Esophagus squamous epithelium (tissue), 5 donors: ENCODE measurements at places on chromosomes 4 and X.

DNA sequence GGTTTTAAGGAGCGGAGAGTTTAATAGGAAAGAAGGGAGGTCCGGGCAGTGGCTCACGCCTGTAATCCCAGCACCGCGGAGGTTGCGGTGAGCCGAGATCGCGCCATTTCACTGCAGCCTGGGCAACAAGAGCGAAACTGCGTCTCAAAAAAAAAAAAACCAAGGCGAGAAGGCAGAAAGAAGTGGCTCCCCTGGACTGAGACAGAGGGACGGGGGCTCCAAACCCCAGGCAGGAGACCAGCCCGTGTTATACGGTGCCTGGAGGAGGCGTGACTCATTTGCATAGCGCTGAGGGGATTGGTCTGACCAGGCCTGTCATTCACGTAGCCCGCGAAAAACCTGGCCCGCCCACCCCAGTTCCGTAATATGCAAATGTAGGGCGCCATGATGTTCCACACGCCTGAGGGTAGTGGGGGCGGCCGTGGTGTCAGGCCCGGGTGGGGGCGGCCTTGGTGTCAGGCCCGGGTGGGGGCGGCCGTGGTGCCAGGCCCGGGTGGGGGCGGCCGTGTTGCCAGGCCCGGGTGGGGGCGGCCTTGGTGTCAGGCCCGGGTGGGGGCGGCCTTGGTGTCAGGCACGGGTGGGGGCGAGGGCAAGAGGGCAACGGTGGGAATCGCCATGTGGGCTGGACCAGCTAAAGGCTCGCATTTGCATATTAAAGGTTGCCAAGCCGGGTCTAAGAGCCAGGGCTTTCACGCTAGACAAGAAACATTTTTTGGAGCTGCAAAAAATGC lies 2.1 kb downstream of the PLCXD1 start:
- no peak for DNase-seq

DNA sequence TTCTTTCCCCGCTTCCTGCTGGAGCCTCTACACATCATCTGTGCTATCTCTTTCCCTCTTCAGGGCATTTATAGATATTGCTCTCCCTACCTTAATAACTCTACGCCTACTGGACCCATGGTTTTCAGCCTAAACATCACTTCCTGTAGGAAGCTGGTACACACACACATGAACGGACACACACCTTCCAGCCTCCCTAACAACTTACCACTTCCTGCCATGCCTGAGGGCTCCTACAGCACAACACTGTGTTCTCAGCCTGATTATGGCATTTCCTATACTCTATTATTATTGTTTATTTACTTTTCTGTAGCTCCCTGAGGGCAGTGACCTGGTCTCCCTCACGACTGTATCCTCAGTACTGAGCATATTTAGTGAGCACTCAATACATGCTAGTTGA lies 163.6 kb upstream of the MAP3K15 start:
- DNase-seq: no peak

DNA sequence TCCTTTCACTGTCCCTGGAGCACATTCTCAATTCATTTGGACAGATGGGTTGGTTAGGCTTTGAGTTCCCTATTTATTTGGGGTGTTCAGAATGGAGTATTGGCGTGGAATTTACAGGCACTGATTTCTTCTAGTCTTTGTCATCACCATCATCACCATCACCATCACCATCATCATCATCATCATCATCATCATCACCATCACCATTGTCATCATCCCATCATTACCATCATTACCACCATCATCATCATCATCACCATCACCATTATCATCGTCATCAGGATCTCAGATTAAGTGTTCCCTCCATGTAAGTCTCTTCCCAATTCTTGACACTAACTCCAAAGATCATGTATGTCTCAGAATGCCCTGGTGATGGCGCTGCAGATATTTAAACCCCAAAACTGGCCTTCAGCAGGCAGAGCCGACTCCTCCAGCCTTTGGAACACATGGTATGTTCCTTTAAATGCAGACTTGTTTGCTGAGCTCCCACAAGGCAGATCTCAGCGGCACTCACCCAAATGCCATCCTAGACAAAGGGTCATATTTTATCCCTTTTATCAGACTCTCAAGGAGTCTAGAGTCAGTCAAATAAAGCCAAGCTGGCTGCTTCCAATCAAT lies 19.8 kb upstream of the FAM9A start:
- no peak for DNase-seq

DNA sequence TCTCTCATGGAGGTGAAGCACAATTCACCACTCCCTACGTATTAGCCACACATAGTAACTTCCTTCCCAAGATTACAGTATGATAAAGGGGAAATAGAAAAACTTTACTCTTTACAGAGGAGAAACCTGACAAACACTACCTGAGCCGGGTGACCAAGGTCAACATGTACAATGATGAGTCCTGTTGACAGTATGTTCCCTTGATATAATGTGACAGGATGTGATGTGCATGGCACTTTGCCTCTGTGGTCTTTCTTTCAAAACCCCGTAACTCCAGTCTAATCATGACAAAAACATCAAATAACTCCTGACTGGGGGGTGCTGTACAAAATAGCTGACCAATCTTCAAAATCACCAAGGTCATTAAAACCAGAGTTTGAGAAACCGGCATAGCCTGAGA lies 60.6 kb downstream of the CD99L2 start:
- DNase-seq: no peak

GRCh38 chr4:89737888-89738287 lies 99.1 kb downstream of the SNCA start:
- no peak for DNase-seq

- DNase-seq: no peak
Measured at GRCh38 chr4:3336382-3337356, 43.8 kb downstream of the RGS12 start.

DNA sequence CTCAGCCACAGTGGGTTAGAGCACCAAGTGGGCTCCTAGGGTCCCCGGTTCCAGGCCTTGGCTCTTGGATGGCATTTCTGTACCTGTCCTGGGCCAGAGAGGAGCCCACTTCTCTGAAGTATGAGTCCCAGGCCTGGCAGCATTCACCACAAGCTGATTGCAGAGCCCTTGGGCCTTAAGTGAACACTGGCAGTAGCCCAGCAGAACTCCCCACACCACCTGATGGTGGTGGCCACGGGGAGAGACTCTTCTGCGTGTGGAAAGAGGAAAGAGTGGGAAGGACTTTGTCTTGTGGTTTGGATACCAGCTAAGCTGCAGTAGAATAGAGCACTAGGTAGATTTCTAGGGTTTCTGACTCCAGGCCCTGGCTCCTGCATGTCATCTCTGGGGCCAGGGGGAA lies 104.8 kb downstream of the DLG3 start:
- DNase-seq: no peak

DNA sequence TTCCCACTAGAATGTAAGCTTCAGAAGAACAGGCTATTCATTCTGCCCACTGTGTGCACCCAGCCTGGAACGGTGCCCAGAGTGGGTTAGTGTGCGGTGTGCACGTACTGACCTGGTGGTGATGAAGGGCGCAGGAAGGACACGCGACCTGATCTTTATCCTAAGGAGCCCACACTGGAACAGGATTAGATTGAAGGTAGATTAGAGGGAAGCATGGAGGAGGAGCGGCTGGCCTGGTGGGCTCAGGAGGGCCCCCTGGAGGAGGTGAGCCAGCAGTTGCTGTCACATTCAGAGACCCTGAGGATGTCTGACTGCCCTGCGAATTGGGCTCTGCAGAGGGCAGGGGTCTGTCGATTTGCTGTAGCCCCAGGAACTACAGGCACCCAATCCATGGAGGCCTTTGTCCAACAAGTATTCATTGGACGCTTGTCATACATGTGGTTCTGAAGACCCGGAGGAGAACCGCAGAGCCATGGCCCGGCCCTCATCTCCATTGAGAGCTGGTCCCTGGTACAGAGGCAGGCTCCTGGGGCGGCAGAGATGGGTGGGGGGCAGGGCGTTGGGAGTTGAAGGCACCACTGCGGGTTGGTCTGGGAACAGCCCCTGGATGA lies 73.2 kb downstream of the HTRA3 start:
- no peak for DNase-seq

- no peak for DNase-seq
Measured at GRCh38 chr4:70688795-70689231, 481 bp downstream of the UTP3 start.

DNA sequence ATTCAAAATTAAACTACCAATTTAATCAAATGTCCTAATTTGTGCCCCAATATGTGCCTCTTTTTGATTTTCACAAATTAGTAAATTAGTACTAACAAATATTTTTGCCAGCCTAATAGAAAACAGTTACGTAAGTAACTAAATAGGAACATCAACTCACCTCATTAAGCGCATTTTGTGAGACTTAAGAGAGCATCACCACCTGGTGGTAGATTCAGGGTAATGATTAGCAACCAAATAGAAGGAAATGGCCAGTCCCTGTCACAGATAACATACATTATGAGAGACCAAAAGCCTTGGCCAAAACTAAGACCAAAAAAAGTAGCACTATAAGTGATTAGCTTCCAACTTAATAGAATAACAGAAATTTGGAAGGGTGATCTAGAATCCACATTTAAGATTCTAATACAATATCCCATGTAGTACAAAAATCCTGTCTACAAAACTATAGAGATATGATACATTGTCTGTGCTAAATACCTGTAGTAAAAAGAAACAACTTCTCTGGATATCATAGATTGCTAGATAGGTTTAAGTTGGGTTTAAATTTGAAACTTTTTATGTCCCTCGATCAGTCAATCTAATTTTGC lies 46.7 kb downstream of the C4orf46 start:
- no peak for DNase-seq

DNA sequence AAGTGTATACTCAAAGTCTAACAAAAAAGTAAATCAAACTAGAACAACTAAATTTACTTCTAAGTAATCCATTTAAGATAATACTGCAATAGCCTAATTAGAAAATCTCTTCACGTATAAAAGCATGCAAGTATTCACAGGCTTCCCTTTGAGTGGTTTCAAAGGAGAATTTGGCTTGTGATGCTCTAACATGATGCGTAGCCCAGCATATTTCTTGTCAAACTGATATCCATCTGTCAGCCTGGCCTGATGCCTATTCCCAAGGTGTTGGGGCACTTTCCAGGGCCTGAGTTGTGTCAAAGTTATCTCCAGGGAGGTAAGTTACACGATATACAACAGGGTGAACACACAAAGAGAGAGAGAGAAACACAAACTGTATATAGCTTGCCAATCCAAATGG lies 287.0 kb upstream of the MAGEB18 start:
- no peak for DNase-seq

DNA sequence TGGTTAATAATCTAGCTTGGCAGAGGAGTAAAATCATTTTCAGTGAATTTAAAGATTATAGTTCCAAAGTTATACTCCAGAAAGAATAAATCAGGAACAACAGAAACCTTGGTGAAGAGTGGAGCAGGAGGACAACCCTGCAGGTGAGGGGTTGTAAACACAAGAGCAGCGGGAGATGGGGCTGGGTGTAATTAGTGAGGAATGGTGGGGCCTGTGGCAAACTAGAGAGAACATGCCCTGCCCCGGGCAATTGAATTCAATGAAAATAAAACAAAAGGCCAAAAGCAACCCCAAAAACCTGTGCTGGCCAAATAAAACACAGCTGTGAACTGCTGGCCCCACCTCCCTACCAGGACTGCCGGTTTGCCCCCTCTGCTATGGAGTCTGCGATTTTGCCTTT lies 325.2 kb downstream of the NR3C2 start:
- no peak for DNase-seq

GRCh38 chr4:28369499-28369898 lies 1508.9 kb downstream of the STIM2 start:
- DNase-seq: no peak

DNA sequence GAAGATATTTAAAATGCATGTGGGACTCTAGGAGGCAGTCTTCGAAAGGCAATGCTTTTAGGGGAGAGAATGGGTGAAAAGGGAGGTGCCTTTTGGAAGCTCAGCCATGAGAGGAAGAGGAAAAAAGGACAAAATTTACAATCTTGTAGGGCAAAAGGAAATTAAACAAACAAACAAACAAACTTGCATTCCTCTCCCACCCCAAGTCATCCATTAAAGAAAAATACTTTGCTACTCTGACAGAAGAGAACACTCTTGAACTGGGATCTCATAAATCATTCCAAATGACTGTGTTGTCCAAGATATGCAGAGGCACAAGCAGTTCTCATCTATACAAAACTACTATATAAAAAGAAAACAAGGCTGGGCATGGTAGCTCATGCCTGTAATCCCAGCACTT lies 46.7 kb downstream of the HELQ start:
- no peak for DNase-seq

- DNase-seq: no peak
Measured at GRCh38 chr4:93659629-93660028, 168.9 kb upstream of the ATOH1 start.

- DNase-seq: no peak
Measured at GRCh38 chrX:39969819-39970504, 127.8 kb downstream of the BCOR start.

GRCh38 chr4:149790172-149790907 lies 25.3 kb downstream of the IQCM start:
- DNase-seq: no peak

DNA sequence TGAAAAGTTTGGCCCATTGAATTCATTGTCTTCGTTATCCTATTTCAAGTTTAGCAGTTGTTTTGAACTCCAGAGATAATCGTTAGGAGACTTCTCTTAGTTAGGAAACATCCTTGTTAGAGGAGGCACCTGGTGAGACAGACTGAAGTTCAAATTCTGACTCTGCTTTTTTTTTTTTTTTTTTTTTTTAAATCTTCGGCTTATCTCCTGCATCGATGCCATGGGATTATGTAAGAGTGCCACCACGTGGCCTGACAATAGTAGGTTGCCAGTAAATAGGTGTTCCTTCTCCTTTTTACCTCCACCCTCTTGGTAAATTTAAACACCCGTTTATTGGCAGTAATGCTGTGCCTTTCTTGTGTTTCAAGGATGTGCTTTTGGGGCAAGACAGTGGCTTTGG lies 149.3 kb downstream of the SOWAHB start:
- DNase-seq: no peak

DNA sequence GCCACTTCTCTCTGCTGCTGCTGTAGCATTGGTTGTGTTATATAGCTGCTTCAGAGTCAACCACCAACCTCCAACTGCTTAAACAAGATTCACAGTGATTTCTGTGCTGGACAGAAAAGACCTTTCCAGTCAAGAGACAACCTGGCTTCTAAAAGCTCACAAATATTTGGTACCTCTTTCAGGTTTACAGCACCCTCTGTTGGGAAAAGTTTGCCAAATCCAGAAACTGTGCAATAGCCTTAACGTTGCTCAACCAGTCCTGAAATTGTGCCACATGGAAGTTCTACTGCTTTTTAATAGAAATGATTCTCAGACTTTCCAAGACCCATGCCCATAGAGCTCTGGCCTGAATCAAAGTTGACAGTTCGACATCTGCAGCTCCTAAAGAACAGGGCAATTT lies 842.1 kb upstream of the HTR2C start:
- DNase-seq: no peak

- no peak for DNase-seq
Measured at GRCh38 chrX:22585831-22586230, 313.1 kb downstream of the CBLL2 start.

- DNase-seq: no peak
Measured at GRCh38 chr4:86019906-86020305, 339.9 kb downstream of the MAPK10 start.
